ENCODE measurements at places on chromosomes 4 and X.

- no peak for DNase-seq
Observed at GRCh38 chr4:7831858-7832730, 107.6 kb downstream of the AFAP1 start.

DNA sequence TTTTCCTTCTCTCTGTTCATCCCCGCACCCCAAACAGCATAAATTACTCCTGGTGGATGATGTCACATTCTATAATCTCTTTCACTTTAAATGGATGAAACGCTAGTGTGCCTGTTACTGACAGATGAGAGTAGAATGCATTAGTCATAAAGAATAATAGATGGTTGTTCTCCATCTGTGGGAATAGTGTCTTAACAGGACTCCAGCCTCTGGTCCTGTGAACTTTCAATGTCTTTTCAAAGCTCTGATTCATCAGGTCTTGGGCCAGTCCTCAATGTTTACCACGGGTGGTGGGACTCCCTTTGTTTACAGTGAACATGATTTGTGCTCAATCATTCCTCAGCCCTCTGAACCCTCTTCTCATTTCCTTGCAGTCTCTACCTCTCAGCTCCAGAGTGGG lies 182.6 kb downstream of the GABRB1 start:
- DNase-seq, result no peak

- no peak for DNase-seq
Observed at GRCh38 chrX:110133735-110134370, 130.9 kb downstream of the TMEM164 start.

- DNase-seq, result peak; percentile 10
Observed at GRCh38 chrX:131985526-131986049, 37.5 kb upstream of the STK26 start.

GRCh38 chr4:70518716-70519115 lies 347 bp downstream of the AMTN start:
- no peak for DNase-seq

- peak; percentile 85 for DNase-seq
Observed at GRCh38 chr4:6716018-6716911, at the start of gene BLOC1S4. BLOC1S4 (plus strand) TSS chr4:6716174; CDS start chr4:6716210, 36 bp downstream.

DNA sequence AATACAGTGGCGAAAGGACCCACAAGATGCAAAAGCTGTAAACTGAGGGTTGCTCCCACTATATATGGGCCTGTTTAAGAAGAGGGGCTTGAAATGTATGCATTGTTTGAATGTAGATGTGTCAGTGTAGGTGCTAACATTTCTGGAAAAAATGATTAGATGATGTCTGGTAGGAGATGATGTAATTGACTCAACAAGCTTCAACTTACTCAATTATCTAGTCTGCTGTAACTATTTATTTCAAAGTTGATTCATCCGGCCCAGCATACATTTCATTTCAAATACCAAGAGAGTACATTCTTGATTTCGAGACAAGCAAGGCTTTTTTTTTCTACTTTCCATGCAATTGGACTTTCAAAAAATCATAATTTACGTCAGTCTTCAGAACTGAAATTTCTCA lies 9.3 kb upstream of the ENAM start:
- no peak for DNase-seq

Measured in stimulated activated naive CD4-positive, alpha-beta T cell (primary cell).